ENCODE measurements at places on chromosomes 6 and 20.

GRCh38 chr20:50149481-50150254, 3.9 kb downstream of the PEDS1 start:
- no peak for DNase-seq

GRCh38 chr6:105322499-105323225, 80.2 kb downstream of the PREP start:
- DNase-seq, result no peak

- no peak for DNase-seq
Observed at GRCh38 chr20:14310977-14311627, 26.3 kb downstream of the FLRT3 start.

DNA sequence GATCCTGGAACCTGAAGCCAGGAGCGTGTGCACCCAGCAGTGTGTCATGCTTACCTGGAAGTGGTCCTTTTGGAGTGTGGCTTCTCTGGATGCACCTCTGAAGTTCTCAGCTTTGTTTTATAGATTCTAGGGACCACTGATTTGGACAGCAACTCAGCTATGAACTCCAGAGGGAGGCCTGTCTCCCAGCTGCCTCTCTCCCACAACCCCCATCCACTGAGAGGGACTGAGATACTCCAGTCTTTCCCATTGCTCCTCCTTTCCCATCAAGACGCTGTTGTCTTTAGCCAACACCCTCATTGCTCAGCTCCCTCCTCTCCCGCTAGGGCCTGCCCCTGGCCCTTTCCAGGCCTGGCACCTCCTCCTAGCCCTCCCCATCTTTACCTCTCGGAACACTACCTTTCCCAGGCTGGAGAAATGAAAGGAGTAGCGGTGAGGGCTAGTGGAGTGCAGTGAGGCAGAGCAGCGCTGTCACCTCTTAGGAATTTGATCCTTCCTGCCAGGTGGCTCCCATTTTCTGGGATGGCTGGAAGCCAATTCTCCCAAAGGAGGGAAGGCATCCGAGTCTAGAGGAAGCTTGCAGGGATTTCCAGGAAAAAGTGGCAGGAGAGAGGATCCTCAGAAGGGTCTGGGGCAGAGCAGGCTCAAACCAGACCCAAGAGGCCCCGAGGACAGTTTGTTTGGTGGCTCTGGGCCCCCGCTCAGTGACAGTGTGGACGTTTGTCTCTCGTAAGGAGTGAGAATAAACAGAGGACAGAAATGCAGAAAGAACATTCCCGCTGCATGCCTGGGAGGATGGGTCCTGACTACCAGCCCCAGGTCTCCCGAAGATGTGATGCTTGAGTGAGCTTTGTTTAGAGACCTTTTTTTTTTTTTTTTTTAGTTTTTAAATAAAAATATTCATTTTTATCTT, at the start of gene LRRN4:
LRRN4 (minus strand) TSS at position 285 of the 913 bp plus-strand sequence. CDS start 1,261 bp downstream, outside the sequence.
- no peak for DNase-seq

DNA sequence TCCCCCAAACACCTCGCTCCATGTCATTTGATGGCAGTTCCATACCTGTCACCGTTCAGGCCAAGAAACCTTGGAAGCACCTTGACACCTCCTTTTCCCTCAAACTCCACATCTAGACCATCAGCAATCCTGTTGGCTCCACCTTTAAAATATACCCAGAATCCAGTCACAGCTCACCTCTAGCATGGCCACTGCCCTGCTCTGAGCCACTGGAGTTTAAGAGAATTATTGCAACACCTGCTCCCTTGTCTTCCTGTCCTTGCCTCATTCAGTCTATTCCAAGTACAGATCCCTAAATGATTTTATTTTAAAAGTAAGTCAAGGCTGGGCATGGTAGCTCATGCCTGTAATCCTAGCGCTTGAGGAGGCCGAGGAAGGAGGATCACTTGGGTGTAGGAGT, 11.6 kb upstream of the TRIB3 start:
- no peak for DNase-seq

GRCh38 chr6:107115695-107116327, 496 bp upstream of the BEND3 start:
- peak; percentile 55 for DNase-seq

DNA sequence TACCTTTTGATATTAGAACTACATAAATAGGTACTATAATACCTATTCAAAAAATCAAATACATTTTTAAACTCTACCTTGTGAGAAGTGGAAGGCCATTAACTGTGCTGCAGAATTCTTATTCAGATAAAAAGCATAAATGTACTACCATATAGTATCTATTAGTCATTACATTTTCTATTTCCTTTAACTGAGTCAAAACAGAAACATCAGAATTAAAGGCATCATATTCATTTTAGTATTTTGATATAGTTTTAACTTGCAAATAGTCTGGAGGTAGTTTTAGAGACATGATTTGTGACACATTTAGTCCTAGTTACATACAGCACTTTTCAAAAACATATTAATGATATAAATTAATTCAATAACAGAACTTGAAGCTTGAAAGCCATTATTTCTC, 39.9 kb upstream of the TAB2 start:
- no peak for DNase-seq

DNA sequence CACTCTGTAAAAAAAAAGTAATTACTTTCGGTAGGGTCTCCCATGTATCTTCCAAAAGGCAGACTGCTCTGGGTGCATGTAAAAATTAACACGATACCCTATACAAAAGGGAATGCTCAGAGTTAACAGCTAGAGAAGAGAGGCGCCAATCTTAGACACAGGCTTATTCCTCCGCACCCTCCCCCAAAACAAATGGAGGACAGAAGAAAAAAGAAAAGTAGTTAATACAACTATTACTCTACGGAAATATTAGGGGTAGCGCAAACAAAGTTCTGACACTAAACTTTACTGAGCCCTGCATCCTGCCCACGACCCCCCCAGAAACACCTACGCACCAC, 331 bp upstream of the UFL1 start:
- no peak for DNase-seq

GRCh38 chr20:19137641-19138040, 74.8 kb upstream of the SLC24A3 start:
- DNase-seq, result no peak
